ENCODE measurements at places on chromosomes 11 and 22.
A peak's percentile ranks its signal among the peaks of the same experiment; 100 is the strongest.

- no peak for DNase-seq
Measured at GRCh38 chr11:76523147-76523546, 78.3 kb downstream of the EMSY start.

- no peak for DNase-seq
Measured at GRCh38 chr22:28279888-28280287, 360.8 kb upstream of the PITPNB start.

- DNase-seq, result no peak
Measured at GRCh38 chr11:132455044-132455443, 1077.3 kb downstream of the OPCML start.

DNA sequence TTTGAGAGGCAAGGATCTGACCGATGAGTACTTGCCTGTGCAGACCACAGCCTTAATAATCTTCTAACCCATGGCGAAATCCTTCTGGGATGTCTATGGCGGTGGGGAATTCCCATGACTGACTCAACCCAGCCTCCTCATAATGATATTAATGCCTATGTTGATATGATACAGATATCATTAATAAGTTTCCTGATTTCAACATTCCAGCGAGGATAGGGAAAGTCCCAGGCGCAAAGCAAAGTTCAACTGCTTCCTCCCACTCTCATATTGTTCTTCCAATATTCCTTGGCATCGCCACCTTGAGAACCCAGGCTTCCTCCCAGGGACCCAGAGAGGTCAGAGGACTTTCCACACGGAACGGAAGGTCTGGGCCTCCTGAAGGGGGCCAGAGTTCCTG lies 110.3 kb upstream of the TMEM45B start:
- no peak for DNase-seq

- no peak for DNase-seq
Measured at GRCh38 chr11:15589070-15589626, 474.4 kb downstream of the INSC start.

DNA sequence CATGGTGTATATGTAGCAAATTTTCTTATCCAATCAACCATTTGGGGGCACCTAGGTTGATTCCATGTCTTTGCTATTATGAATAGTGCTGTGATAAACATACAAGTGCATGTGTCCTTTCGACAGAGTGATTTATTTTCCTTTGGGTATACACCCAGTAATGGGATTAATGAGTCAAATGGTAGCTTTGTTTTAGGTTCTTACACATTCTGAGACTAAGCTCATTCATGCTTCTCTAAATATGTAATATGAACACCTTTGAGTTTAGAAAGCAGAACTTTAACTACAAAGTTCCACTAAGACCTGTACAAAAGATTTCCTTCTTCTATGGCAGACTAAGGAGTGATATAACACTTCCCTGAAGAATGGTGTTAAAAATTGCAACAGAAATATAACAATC lies 627.0 kb downstream of the KCNA4 start:
- DNase-seq, result no peak

DNA sequence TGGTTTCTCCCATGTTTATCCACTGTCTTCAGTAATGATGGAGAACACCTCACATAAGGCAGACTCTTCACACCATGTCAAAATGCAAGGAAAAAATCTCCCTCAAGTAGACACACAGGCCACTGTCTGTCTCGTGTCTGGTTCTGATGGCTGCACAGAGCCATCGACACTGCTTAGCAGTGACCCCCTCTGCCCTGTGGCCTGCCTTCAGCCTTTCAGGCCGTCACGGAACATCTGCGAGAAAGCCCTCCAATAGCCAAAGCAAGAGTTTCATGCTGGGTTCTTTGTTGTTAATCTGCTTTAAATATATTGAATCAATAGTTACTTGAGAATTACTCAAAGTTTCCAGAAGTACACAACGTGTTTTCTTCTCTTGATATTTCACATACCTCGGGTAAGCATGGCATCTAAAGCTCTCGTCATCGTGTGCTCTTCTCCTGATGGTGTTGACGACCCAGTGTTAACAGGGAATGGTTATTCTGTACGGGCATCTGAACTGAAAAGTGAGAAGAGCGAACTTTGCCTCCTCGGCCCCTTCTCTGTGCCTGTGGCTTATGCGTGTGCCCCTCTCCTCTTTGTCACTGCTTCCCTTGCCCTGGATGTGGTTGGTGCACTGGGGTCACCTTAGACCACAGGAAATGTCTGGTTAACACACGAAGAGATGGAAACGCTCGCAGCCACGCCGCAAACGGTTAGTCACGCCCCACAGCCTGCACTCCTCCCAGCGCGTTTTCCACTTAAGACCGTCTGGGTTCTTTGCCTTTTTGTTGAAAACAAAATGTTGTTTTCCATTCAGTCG lies 33.4 kb upstream of the CTTN start:
- DNase-seq, result peak; percentile 69

GRCh38 chr11:1917523-1918435 lies 1.7 kb upstream of the TNNT3 start:
- no peak for DNase-seq

DNA sequence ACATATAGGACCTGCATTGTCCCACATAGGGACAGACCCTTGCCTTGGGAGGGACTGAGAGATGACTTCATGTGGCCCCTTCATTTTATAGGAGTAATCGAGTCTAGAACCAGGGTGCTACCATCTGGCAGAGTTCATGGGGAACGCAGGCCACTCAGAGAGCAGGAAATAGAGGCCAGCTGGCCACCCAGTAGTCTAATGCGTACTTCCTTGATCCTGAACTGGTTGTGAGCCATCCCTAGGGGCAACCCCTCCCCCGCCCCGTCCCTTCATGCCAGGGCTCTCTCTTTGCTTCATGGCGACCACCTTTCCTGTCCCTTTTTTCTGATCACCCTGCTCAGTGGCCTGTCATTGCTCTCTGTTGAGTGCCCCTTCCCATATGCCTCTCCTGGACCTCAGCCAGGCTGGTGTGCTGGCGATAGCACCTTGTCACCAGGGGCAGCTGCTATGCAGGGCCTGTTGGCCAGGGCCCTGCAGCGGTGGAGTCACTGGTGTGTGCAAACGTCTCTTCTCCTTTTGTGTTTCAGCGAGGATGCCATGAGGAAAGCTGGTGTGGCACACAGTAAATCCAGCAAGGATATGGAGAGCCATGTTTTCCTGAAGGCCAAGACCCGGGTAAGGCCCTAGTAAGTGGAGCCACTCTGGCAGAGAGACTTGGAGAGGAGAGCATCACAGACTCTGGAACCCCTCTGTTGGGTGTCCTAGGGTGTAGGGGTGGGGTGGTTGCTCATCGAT lies 29.3 kb downstream of the MED15 start:
- no peak for DNase-seq

DNA sequence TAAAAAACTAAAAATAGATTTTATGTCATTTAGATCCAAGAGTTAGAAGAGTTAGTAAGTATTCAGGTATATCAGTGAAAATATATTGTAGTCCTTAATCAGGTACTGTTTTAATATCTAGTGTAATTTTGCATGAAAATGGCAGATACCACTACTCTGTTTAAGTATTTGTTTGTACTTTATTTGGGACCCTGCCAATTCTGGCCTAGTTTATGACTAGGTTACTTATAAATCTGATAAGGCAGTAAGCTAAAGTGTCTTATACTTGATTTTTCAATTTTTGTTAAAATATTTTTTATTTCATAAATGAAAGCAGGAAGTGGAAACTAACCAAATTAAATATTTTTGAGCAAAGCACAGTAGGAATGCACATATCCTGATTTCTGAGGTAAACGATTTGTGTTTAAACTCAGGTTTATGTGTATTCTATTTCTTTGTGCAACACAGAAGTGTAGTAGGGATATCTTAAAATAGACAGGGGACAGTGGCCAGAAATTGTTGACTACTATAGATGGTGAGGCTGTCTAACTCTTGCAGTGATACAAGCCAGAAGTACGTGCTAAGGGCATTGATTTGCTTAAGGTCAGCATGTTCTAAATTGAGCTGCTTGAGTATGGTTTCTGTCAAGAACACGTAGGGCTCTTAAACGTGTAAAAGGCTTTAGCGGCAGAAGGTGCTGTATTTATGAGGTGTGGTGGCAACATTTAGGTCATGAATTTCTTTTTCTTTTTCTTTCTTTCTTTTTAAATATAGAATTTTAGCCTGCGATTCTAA lies 34.0 kb downstream of the HIPK3 start:
- no peak for DNase-seq
